ENCODE measurements at places on chromosomes 7 and 10.
A peak's percentile ranks its signal among the peaks of the same experiment; 100 is the strongest.

GRCh38 chr10:5416981-5417380 lies 4.6 kb downstream of the NET1 start:
- DNase-seq: peak; percentile 42

GRCh38 chr7:84686373-84686772 lies 491.8 kb upstream of the SEMA3A start:
- DNase-seq: no peak

DNA sequence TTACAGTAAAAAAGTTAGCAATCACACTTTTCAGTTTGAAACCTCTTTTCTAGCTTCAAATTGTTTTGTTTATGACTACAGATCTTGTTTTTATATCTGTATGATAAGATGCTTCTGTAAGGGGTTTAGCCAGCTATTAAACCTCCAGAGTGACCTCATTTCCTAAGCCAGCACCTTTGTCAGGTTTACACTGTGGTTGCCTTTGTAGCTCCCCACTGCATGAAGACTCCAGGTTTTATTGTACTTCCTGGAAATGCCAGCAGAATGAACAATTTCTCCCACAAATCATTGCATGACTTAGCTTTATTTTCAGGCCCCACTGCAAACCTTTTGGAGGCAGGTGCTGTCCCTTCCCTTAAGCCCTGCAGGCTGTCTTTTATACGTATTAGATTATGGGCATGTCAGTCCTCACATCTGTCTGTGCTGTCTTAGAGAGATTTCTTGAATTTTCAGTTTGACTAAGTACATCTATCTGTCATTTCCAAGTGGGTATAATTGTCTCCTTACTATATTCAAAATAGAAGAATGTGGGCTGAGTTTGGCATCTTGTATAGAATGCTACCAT lies 8.2 kb upstream of the AGR3 start:
- DNase-seq: no peak

- DNase-seq: peak; percentile 18
These were observed 30.0 kb upstream of the AUTS2 start for GRCh38 chr7:69568266-69568665.

DNA sequence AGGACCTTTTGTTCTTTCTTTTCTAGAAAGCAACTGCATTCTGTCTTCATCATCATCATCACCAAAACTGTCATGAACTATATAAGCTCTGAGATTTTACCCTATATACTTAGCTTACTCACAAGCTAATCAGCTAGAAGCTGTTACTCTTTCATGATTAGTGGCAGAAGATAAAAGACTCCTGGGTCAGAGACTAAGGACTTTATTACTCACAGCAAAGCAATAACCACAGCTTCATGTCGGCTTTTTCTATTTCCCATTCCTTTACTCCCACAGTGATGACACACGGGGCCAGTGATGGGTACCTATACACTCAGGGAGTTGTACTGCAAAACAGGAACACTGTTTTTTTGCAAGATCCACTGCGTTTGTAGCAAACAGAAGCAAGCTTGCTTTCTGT lies 8.4 kb upstream of the C10orf88 start:
- no peak for DNase-seq

DNA sequence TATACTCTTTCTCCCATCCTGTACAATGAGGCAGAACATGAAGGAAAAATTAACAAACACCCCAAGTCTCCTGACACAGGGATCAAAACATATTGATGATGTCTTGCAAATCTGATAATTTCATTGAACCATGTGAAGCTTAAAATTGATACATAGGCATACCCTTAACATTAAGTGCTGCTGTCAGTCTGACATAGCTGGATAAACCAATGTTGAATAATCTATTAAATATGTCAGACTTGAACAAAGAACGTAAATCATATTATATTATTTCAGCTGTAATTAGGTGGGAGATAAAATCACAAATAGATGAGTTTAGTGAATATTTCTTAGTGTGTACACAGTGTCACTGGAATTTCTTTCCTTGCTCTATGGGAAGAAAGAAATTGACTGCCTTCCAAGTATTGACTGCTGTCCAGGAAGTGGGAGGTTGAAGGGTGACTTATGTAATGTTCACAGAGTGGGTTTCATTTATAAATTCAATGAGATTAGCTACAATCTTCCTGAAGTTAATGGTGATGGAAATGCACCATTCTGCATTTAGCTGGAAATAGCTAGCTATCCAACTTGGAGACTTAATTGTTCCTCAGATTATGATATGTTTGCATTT lies 170.8 kb downstream of the AUTS2 start:
- no peak for DNase-seq

DNA sequence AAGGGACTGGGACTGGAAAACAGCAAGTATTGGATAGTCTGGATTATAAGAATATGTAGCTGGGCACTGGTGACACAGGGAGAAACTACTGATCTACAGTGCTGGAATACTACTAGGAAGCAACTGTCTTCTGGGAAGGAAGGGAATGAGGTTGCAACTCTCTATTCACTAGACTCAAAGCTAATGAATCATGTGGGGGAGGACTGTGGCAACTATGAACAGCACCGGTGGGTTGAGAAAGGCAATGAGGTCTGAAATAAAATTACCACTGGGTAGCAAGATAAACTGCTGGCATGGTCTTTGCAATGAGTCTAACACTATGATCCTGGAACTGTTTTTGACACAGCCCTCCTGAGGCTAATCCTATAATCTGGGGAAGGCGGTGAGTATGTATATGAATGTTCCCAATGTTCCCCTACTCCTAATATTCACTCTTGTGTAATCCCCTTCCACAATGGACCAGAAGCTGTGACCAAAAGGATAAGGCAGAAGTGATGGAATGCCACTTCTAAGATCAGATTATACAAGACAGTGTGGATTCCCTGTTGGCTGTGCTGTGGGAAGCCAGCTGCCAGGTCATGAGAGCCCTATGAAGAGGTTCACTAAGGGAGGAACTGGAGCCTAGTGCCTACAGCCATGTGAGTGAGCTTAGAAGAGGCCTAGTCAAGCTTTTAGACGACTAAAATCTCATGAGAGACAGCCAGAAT lies 101.3 kb upstream of the DNAJB12 start:
- DNase-seq: no peak

GRCh38 chr10:12825260-12825849 lies 176.2 kb downstream of the CCDC3 start:
- DNase-seq: no peak
